Frontal cortex (tissue), 4 donors: ENCODE measurements at places on chromosomes 7 and 10.

- DNase-seq = no peak
Measured at GRCh38 chr7:132176719-132177118, 399.6 kb downstream of the PLXNA4 start.

- DNase-seq = no peak
Measured at GRCh38 chr10:47421057-47421952, 37.2 kb upstream of the ZNF488 start.

DNA sequence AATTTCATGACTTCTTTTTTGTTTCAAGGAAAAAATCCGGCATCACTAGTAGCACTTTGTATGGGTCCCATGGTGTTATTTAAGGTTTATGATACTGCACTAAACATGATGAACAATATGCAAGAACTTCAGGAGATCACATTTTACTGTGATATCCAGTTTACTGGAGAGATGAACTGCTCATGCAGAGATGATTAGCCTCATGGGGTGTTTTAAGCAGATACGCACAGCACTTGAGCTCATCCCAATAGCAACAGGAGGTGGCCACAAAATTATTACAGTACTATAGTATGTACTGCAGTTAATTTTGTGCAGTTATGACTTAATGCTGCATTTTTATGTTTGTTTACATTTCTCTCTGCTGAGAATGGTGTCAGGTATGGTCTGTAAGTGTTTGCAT lies 303.7 kb upstream of the PCDH15 start:
- no peak for DNase-seq

GRCh38 chr7:1357601-1358271 lies 101.5 kb downstream of the MICALL2 start:
- DNase-seq = no peak

- no peak for DNase-seq
Measured at GRCh38 chr10:101588879-101589278, 758 bp downstream of the DPCD start.

- peak; percentile 35 for DNase-seq
Measured at GRCh38 chr10:30002426-30003266, 56.7 kb downstream of the JCAD start.

GRCh38 chr7:113247198-113247597 lies 128.8 kb upstream of the SMIM30 start:
- DNase-seq = no peak

DNA sequence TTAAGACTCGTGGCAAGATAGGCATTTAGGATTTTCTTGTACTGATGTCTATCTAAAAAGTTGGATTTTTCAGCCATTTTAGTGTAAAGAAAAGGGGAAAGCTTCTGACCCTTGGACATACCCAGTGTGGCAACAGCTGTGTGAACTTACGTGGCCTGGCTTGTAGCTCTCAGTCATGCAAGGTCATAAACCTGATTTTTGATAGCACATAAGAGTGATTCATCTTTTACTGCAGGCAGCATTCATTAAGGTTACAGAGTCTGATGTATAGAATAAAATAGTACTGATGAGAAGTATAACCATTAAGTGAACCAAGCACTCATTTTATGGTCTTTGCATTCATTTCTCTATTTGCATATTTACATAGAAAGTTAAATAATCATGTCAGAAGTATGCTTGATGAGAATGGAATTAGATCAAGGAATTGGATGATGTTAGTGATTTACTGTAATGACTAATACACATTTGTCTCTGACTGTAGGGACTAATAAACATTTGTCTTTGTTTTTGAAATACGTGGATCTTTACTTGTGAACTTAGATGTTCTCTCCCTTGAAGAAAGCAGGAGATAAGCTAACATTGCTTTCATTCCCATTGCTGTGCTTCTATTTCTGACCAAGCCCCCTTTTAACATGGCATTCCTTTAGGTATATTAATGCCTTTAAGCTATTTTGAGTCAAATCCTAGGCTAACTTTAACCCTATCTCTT lies 88.2 kb downstream of the GSDME start:
- DNase-seq = no peak

DNA sequence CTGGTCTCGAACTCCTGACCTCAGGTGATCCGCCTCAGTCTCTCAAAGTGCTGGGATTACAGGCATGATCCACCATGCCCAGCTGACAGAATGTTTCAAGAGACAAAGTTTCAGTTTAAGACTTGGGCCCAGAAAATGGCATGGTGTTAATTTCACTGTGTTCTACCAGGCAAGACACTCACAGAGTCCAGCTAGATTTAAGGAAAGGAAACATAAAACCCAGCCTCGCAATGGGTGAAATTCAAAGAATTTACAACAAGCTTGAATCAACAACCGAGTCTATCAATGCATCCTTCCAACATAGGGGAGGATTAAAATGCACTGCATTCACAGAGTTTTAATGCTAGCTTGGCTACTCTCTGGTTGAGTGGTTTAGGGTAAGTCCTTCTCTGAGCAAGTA lies 764.0 kb downstream of the XPNPEP1 start:
- DNase-seq = no peak

- no peak for DNase-seq
Measured at GRCh38 chr7:131655866-131656265, 99.4 kb upstream of the PODXL start.

DNA sequence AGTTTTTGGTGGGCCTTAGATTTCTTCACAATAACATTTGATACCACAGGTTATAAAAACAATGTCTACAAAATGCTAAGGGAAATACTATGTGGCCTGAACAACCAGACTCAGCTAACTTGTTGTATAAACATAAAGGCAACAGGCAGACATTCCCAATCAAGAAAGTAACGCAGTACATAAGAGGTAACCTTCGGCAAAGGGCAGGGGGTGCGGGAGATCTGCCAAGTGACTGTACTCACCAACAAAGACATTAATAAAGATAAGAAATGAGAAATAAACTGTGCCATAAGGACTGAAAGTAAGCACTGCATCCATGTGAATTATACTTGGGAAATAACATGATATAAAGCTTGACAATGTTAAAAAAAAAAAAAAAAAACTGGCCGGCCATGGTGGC lies 15.4 kb downstream of the NSUN6 start:
- no peak for DNase-seq

- DNase-seq = no peak
Measured at GRCh38 chr10:110433740-110434139, 64.0 kb upstream of the DUSP5 start.

- DNase-seq = no peak
Measured at GRCh38 chr7:124027236-124027635, 5.6 kb downstream of the TMEM229A start.

- DNase-seq = no peak
Measured at GRCh38 chr7:36127075-36127740, 25.8 kb upstream of the EEPD1 start.

GRCh38 chr7:51256209-51256781 lies 60.3 kb downstream of the COBL start:
- peak; percentile 46 for DNase-seq

DNA sequence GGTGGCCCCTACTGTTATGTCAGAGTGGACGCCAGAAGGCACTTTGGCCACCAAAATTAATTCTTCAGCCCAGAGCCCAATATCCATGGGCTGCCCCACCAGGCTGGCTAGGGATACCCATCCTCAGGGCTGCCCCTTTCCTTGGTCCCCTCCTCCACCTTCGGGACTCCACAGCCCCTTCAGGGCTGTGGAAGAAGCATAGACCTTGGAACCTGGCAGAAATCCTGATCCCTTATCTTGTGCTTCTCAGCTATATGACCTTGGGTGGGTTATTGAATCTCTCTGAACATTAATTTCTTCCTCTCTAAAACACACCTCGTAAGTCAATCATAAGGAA lies 499 bp upstream of the TMUB1 start:
- no peak for DNase-seq

DNA sequence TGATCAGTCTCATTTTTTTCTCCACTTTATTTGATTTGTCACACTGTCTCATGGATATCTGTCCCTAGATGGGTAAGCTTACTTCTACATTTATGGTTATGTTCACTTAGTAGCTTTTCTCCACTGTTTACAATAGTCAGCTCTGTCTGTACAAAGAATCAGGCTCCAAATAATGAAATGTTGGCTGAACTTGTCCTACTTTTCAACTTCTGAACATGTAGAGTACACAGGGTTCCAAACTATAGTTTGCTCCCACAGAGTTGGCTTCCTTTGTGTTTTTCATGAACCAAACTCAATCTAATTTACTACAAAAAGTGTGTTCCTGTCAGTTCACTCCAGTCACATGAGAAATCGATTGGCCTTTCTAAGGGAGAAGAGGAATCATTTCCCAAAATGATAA lies 175.0 kb downstream of the CCDC71L start:
- no peak for DNase-seq

DNA sequence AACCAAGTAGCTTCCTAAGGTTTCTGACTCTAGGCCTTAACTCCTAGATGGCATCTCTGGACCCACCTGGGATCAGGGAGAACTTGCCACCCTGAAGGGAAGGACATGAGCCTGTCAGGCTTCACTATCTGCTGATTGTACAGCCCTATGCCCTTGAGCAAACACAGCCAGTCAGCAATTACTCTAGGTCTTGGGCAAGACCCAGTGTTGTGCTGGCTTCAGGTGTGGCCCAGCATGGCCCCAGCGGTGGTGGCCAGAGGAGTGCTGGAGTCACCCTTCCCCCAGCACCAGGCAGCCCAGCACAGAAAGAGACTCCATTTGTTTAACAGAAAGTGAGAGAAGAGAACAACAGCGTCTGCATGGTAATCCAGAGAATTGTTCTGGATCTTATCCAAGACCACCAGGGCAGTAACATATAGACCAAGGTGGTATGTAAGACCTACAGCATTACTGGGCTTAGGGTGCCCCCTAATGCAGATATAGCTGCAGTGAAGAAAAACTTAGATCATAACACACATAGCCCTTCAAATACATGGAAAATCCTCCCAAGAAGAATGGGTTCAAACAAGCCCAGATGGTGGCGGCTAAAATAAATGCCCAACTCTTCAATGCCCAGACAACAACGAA lies 207.7 kb downstream of the MAGI2 start:
- no peak for DNase-seq

- no peak for DNase-seq
Measured at GRCh38 chr10:122554131-122555036, 6.2 kb upstream of the DMBT1 start.

GRCh38 chr10:52807803-52808202 lies 35.2 kb upstream of the MBL2 start:
- DNase-seq = no peak

DNA sequence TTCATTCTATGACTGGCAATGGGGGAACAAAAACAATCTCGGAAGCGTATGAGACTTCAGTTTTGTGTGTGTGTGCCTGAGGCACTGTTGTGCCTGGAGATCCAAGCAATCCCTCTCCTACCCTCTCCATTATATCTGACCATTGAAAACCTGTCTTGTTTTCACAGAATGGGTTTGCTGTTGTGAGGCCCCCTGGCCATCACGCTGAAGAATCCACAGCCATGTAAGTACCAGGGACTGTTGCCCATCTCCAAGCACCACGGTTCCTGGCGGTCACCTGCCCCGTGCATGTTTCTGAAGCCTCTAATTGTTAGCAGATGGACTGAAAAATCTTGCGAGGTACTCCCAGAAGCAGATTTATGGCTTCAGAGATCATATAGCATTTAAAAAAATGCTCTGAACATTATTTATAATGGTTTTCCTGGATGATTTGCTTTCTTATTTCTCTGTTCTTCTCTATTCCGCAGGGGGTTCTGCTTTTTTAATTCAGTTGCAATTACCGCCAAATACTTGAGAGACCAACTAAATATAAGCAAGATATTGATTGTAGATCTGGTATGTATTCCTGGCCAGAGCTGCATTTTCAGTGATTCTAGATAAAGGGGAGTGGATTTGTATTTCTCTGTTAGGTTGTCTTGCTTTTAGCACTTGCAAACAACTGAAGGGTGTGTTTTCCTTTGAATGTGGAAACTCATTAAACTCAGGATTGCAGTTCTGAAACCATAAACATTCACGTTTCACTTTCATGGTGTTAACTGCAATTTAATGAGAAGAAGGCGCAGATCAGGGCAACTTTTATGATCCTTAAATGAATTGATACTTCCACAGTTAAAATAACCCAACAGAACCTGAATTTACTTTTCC lies 288.2 kb downstream of the TWIST1 start:
- DNase-seq = no peak

DNA sequence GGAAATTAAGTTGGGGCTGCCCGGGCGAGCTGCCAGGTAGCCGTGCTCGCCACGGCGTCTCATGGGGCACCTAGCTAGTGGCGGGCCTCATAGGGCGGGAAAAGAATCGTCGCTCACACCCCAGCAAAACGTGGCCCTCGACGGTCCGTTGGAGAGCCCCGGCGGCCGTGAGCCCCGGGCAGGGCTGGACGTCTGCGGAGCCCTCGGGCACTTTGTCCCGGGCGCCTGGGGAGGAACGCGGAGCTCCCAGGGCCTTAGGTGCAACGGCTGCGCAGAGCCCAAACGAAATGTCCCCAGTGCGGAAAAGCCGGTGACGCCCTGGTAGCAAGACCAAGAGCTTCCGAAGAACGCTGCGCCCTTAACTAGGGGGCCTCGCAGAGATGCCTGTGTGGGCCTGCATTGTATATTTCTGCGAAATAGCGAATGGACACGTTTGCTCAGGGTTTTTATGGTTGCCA lies 866 bp upstream of the SFMBT2 start:
- DNase-seq = no peak

DNA sequence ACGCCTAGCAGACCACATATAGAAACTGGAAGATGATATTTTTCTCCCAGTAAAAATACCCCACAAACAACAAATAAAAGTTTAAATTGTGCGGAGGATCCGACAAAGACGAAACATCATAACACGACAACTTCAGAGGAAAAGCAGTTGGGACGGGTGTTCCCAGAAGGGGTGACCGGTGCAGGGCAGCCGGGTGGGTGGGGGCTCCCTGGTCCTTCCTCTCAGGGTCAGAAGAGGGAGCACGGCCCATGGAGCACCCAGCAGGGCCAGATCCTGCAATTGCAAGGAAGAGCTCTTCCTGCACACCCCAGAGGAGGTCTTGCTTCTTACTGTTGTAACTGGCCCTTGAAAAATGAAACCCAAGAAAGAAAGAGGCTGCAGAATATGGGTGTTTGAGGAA lies 608.5 kb upstream of the MKI67 start:
- no peak for DNase-seq

- DNase-seq = no peak
Measured at GRCh38 chr10:50740293-50740648, 535 bp downstream of the ASAH2B start.

DNA sequence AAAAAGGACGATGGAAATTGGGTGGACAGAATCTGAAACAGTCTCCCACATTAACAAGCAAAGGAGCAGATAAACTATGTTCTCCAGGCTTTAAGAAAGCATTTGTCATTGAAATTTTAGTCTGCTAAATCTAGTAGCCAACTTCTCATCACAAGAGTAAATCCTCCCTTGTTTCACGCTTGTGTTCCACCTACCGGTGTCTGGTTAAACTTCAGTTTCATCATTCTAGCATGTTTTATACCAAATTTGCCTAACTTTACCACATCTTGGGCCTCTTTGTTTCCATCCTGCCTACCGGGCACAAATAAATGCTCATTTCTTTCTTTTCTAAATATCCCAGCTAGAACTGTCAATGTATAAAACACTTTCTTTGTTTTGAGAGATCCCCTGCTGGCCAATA lies 5.8 kb downstream of the LIPA start:
- no peak for DNase-seq
